ENCODE measurements at places on chromosomes 12 and 14.

GRCh38 chr12:128276471-128276870 lies 9.5 kb downstream of the TMEM132C start:
- DNase-seq = no peak

GRCh38 chr12:8780389-8780788 lies 42.0 kb upstream of the A2ML1 start:
- peak; percentile 73 for DNase-seq

DNA sequence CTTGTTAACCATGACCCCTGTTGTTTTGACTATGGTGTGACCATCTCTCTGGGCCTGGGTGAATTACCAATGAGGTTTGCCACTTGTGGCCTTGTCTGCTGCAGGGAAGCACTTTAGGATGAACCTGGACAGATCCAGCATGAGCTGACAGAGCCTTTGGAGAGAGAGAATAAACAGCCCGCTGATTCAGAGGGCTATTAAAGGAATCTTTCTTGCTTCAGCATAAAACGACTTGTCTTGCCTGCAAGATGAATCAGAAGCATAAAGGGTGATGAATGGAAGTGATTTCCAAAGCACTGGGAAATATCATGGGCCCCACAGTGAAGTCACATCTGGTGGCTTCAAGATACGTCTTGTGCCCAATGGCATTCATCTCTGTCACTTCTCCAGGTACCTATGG lies 69.0 kb upstream of the WSCD2 start:
- DNase-seq = no peak

DNA sequence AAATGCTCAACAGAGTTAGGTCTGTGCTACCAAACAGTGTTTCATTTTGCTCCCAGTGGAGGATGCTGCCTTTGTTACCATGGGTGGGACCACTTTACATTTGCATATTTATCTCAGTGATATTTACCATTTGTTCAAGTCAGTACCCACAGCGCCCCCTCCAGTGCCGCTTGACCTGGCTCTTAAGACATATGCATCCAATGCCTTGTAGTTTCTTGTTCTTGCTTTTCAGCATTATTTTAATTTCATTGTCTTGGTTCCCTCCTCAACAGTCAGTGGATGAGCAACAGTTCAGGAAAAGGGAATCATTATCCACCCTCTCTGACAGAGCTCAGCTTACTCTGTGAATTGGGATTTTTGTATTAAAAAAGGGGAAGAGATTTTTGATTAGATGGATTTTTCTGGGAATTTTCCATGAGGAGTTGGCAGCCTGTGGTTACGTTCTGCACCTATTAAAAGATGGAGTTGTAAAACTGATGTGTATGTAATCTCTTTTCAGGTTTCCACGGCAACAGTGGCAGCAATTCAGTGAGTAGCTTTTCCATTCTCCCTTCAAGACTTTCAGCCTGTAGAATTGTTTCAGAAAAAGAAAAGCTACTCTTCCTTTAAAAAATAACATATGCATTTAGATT lies 240.5 kb upstream of the DAAM1 start:
- no peak for DNase-seq

- peak; percentile 37 for DNase-seq
These were observed 30.4 kb downstream of the FBXO34 start for GRCh38 chr14:55301437-55302121.

DNA sequence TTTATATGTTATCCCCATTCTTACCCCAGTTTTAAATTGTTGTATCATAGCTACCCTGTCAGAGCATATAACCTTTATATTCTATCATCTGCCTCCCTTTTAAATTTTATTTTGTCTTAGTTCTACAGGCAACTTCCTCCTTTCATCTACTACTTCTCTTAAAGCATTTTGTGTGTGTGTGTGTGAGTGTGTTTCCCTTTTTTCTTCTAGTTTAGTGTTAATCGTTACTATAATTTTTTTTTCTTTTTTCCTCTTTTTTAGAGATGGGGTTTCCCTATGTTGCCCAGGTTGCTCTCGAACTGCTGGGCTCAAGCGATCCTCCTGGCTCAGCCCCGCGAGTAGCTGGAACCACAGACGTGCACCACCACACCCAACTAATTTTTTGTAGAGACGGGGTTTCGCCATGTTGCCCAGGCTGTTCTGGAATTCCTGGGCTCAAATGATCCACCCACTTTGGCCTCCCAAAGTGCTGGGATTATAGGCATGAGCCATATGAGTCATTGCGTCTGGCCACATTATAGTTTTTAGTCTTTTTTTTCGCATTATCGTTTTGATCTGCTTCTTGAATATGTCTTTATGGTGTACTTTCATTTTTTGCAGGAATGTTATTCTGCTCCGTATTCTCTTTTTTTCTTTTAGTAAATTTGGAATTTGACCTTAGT lies 33.1 kb upstream of the FBXO34 start:
- peak; percentile 55 for DNase-seq

DNA sequence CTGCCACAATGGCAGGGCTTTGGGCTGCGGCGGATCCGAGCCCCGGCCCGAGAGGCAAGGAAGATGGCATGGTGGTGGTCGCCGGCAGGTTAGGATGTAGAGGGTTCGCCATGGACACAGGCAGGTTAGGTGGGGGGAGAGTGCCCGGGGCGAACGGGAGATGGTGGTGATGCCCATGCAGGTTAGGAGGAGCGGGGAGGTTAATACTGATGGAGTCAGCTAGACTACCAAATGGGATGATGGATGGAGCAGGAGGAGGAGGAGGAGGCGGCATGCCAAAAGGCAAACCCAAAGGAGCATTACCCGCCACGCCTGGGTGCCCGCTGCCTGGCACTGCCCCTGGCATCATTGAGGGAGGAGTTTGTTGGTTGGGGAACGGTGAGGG lies 6.2 kb downstream of the MYL6 start:
- DNase-seq = no peak

- no peak for DNase-seq
These were observed 11.7 kb downstream of the CINP start for GRCh38 chr14:102351023-102351422.

DNA sequence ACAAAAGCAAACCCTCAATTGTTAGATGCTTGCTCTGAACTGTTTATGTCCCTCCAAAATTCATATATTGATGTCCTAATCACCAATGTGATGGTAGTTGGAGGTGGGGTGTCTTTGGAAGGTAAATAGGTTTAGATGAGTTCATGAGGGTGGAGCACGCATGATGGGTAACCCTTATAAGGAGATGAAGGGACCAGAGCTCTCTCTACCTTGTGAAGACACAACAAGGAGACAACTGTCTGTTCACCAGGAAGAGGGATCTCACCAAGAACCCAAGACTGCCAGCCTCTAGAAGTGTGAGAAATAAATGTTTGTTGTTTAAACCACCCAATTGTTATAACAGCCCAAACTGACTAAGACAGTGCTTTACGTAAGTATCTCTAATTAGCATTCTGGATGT lies 27.0 kb downstream of the DHRS2 start:
- no peak for DNase-seq

- DNase-seq = peak; percentile 60
These were observed 17.6 kb downstream of the CCDC88C start for GRCh38 chr14:91399868-91400640.

DNA sequence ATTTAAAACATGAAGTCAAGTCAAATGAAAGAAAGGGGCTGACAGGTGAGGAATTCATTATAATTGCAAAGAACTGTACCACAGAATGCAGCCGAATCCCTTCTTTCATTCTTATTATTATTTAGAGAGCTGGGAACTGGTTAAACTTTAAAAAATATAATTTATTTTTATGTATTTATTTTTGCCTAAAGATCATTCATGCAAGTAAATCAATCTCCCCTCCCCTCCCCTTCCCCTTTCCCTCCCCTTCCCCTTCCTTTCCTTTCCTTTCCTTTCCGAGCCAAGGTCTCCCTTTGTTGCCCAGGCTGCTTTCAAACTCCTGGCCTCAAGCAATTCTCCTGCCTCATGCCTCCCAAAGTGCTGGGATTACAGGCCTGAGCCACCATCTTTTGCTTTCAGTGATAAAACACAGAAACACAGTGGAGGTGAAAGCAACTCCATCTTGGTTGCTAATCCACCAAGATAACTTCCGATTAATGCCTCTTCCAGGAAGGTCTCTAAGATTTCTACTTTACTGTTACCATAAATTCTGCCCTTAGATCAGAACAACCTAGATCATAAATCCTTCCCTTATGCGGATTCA lies 6.0 kb upstream of the UBC start:
- DNase-seq = no peak

DNA sequence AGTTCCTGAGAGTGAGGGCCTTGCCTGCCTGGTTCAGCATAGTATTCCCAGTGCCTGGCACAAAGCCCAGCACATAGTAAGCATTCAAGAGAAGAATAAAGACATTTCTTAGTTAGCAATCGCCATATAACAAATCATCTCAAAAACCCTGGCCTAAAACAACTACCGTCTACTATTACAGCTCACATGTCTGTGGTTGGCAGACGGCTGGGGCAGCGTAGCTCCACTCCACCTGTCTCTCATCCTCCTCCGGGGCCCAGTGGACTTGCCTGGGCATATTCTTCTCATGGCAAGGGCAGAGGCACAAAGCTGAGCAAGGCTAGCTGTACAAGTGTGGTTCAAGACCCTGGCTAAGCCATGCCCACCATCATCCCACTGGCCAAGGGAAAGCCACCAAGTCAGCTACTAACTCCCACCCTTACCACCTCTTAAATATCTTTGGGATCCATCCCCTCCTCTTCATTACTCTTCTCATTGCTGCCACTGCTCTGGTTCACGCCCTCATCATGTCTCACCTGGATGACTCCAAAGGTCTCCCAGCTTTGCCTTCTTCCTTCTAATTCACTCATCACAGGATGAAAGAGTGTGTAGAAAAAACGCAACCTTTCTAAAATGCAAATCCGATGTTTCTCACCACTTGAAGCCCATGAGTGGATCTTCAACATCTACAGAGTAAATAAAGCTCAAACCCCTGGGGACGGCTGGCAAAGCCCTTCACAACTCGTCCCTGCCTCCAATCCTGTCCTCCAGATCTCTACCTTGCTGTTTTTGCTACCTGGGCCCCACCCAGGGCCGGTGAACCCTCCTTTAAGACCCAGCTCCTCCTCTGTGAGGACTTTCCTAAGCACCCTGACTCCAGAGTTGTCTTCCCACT lies 10.4 kb downstream of the TMEM229B start:
- DNase-seq = no peak

DNA sequence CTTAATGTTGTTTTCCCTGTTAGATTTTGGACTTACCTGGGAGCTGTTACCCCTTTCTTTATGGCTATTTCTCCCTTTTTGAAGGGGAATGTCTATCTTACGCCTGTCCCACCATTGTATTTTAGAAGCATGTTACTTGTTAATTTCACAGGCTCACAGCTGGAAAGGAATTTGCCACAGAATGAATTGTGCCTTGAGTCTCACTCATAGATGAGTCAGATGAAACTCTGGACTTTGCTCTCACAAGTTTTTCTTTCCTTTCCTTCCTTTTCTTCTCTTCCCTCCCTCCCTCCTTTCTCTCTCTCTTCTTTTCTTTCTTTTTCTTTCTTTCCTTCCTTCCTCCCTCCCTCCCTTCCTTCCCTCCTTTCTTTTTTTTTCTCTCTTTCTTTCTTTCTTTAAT lies 9.3 kb upstream of the ATF7IP start:
- DNase-seq = no peak

DNA sequence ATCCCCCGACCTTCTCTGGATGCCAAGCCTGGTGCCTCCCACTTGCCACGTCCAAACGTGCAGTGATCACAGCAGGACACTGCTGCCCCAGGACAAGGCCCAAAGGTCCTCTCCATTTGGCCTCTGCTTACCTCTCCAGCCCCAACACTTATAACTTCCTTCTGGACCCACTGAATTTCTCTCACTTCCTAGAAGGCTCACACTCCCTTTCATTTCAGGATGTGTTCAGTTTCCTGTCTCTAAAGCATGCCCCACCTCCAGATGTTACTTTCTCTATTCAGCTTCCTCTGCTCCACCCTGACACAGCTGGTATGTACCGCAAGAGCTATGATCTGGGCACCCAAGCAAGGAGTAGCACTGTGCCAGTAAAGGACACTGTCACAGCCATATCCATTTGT lies 33.0 kb downstream of the CDKL1 start:
- DNase-seq = peak; percentile 69

DNA sequence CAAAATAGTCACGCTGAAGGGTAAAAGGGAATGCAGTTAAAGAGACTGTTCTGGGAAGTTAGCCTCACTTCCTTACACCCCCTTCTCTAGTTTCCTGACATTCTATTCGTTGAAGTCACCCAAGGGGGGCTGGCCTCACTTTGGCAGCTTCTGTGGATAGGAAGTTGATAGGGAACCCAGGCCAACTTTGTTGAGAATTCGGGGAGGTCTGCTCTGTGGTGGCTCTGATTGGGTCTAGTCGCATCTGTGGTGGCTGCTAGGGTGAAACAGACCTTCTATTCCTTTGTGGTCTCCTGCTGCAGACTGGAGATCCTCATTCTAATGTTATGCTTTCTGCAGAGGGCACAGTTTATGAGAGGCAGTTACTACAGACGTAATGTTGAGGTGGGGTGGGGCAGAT lies 28.8 kb upstream of the GZMB start:
- peak; percentile 89 for DNase-seq

- DNase-seq = no peak
These were observed 6.8 kb upstream of the SLC24A4 start for GRCh38 chr14:92316176-92316575.

DNA sequence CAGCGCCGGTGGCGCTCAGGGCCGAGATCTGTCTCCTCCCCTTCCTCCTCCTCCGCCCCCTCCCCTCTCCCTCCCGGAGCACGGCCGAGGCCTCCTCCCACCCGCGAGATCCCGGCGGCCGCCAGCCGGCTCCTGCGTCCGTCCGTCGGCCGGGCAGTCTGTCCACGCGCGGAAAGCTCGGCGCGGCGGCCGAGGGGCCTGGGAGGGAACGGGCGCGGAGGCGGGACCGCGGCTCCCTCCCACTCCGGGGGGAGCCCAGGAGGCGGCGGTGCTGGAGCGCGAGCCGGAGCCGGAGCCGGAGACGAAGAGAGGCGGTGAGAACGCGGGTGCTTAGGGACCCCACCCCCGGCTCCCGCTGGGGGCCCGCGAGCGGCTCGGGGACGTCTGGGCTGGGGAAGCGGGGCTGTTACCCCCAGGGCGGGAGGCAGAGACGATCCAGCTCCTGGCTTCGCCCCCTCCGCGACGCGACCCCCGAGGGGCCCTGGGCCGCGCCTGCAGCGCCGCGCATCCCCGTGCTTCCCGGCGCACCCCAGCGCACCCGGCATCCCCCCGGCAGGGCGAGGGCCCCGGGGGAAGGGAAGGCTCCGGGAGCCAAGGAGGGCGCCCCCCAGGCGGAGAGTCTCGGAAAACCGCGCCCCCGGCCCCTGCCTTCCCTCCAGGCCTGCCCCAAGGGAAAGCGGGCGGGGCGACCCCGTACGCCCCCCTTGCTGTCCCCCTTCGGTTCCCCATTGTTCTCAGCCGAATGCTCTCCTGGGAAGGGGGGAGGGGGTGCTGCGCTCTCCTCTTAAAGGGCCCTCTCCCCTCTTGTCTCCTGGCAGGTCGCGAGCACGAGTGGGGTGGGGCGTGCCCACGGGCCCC lies at the start of gene DTX1:
DTX1 (plus strand) TSS at position 100 of the 858 bp plus-strand sequence. CDS start 1,463 bp downstream, outside the sequence.
- peak; percentile 33 for DNase-seq

GRCh38 chr12:57173089-57173488 lies 25.7 kb upstream of the LRP1-AS start:
- DNase-seq = peak; percentile 38

GRCh38 chr12:42691991-42692557 lies 102.5 kb upstream of the PRICKLE1 start:
- no peak for DNase-seq

DNA sequence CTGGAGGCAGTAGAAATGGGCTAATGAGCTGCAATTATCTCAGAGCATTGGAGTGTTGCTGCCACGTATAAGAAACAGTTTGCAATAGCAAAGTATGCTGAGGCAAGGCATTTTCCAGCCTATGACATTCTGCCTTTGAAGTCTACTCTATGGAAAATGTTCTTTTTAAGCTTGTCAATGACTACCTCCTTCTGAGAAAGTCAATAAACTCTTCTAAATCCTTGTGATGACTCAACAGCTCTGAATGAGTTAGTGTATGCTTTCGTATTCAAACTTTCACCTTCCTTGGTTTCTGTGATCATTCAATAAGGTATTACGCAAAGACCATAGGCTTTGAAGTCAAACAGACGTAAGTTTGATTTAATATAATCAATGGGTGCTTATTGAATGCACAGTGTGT lies 111.2 kb downstream of the CAPZA3 start:
- no peak for DNase-seq

All from common myeloid progenitor, CD34-positive (primary cell).